ENCODE measurements at places on chromosomes 3 and 15. TPM values are rescaled to one million over a fixed set of nuclear protein-coding genes. Genes with fewer than 3 reads are reported as not detected.

The FANCD2OS gene
- not detected for total RNA-seq

DNA sequence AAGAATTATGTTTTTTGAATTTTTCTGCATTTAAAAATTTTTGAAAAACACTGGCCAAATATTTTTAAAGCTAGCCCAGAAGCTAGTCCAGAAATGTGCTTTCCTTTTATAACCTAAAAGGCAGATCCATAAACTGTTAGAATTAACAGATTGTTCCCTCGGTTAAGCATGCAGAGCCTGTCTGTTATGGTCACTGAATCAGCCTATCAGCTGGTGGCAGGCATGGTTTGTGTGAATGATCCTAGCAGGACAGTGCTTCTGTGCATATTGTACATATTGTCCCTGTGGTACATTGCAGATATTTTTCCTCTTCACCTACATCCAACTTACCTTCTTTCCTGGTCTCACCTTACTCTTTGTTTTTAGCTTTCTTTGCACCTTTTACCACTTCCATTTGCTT, 53.3 kb downstream of the RARB start:
- DNase-seq, result no peak

DNA sequence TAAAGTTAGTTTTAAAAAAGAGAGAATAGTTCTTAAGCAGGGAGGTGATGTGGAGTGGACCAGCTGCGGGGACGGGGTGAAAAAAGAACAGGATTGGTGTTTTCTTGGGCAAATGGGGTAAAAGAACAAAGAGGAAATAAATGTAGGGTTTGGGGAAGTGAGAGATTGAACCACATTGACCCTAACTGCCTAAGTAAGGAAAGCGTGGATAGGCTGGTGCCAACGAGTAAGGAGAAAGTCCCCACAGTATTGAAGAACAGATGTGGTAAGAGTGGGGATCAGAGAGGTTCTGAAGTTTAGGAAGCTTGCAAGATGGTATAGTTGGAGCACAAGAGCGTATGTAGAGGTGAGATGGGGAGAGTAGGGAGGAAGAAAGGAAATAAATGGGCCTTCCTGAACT, 17.0 kb downstream of the IREB2 start:
- no peak for DNase-seq

- DNase-seq, result no peak
These were observed 313.3 kb downstream of the SATB1 start for GRCh38 chr3:18111796-18112232.

DNA sequence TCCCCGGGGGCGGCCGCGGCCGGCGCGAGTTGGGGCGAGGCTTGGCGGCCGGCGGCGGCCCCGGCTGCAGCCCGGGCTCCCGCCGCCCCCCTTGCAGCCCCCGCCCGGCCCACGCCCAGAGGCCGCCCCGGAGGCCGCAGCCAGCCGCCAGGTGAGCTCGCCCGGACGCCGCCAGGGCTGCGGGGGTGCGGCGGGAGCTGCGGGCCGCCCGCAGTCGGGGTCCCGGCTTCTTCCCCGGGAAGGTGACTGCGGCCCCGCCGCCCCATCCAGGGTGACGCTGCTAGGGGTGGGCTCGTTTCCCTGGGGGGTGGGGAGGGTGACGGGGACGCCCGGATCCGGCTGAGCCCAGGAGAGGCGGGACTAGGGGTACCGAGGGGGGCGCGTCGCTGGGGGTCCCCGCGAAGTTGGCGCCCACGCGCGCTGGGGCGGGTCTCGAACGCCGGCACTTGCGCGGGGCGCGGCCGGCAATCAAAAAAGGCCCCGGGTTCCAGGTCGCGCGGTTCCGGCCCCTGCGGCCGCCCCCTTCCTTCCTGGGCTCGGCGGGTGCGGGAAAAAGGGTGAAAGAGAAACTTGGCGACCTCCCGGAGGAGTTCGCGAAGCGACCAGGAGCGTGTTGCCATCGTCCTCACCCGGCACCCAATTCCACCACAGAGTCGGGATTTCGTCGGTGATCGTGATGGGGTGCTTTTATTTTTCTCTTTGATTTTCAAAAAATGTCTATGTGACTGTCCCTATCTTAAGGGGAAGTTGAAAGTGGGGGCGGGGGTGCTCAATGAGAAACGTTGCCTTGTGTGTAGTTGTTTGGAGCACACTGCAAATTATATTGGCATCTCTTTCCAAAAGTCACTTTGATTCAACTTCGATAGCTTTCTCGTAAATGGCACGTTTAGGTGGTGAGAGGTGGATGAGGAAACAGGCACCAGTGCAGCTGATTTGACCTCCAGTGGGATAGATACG, 619 bp downstream of the ATXN7 start:
- DNase-seq, result peak; percentile 51

GRCh38 chr3:14410503-14411165, 8.2 kb downstream of the SLC6A6 start:
- peak; percentile 33 for DNase-seq

DNA sequence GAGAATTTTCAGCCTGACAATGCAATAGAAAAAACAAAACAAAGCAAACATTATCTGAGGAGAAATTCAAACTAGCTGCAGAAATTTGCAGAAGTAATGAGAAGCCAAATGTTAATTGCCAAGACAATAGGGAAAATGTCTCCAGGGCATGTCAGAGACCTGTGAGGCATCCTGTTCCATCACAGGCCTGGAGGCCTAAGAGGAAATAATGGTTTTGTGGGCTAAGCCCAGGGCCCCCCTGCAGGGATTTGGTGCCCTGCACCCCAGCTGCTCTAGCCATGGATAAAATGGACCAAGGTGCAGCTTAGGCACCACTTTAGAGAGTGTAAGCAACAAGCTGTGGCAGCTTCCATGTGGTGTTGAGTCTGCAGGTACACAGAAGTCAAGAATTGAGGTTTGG, 401.2 kb upstream of the NECTIN3 start:
- no peak for DNase-seq

DNA sequence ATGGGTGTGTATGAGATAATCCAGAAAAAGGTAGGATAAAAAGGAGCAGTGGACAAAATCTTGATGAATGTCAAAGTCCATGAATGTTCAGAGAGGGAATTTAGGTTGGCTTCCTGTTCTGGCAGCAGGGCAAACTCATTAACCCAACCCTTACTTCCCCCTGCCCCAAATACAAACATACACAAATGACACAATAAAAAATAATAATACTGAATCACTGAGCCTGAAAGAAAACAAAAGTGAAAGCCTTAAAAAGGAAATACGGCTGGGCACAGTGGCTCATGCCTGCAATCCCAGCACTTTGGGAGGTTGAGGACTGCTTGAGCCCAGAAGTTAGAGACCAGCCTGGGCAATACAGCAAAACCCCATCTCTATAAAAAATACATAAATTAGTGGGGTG, 62.9 kb downstream of the GPR176 start:
- no peak for DNase-seq

DNA sequence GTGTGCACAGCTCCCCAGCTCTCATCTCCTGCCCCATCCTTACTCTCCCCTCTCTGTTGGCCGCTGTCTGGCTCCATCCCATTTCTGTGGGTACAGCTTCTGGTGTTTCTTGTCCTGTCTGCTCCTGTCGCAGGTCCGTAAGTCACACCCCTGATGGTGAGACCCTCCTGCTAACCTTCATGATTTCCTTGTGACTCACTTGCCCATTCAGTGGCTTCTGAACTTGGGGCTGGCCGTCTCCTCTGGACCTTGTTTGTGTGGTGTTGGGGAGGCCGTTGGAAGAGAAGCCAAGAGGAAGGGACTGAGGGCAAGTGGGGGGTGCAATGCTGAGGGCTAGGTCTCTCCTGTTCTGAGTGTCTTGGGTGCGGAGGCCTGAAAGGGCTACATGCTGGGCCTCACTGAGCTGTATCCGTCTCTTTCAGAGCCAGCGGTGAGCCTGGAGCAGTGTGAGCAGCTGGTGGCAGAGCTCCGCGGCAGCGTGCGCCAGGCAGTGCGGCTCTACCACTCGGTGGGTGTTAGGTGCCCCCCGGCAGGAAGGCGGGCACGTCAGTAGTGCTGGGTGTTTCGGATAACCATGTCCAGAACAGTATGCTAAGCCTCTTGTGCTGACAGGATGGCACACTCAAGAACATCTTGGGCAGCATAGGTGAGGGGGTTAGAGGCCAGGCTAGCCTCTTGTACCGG, 3.7 kb upstream of the JMJD7 start:
- no peak for DNase-seq
